ENCODE measurements at places on chromosomes 2 and 18.

DNA sequence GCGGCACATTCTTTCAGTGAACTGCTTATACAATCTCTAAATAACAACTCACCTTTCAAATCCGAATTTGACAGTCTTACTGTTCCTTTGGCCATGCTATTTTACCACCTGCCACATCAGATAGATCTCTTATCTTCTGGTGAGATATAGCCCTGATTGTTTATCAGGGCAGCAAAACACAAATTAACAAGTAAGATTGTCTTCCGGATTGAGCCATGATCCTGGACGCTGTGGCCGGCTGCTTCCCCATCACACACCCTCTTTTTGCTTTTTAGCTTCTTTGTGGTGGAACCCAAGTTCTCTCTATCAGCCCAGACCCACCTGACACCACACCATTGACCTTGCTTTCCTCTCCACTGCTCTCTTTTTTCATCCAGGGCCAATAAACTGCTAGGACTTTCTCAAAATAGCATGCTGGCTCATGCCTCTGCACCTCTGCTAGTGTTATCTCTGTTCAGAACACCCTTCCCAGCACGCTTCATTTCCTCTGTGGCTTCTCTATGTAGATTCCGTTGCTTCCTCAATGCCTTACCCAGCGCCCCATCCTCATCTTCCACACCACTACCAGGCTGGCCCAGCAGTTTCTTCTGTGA is 111.8 kb upstream of the CNTNAP5 start:
- DNase-seq, result no peak

DNA sequence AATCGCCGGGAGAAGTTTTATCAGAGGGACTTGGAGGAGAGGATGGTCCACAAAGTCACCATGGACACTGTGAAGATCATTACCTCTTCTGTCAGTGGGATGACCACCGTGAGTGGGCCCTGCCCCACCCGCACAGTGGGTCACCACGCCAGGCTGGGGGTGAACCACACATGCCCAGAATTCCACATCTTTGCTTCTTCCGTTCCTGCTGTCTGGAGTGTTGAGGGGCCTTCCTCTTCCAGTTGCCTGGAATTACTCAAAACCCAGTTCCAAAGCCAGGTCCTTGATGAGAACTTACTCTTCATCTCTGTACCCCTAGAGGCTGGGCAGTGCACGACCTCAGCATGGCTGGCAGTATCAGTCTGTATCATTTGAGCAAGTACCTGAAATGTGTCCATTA is 22.1 kb downstream of the MROH2A start:
- no peak for DNase-seq

DNA sequence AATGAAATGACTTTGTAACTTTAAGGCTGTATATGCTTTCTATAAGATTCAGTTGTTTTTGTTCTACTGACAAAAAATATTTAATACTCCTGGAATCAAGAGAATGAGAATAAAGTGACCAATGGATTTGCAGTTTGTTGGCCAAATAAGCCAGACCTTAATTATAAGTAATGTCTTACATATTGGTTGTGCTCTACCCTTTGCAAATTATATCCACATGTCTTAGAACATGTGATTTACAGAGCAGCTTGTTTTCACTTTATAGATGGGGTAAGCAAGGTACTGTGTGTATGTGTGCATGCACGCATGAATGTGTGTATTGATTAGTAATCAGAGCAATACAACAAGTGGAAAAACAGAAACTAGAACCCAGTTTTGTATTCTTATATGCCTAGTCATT is 59.1 kb downstream of the RMDN2 start:
- no peak for DNase-seq

DNA sequence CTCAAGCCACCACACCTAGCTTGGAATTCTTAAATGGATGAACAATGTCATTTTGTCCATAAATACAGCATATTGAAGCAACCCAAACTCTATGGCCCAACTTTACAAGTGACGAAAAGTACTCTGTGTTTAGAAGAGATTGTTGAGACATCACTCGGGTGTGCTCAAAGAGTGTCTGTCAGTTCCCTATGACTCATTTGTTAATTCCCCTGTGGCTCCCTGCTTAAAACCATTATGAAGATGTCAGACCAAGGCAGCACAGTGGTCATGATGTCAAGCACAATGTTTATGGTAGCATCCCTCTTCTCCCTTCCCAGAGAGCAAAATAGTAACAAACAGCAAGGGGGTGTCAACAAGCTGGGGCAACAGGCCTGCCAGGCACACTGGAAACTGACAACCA is 3.0 kb downstream of the LYG1 start:
- no peak for DNase-seq

GRCh38 chr18:66557091-66557490 is 46.8 kb downstream of the CDH19 start:
- no peak for DNase-seq

GRCh38 chr18:42509750-42510415 is 554.8 kb downstream of the PIK3C3 start:
- DNase-seq, result no peak

DNA sequence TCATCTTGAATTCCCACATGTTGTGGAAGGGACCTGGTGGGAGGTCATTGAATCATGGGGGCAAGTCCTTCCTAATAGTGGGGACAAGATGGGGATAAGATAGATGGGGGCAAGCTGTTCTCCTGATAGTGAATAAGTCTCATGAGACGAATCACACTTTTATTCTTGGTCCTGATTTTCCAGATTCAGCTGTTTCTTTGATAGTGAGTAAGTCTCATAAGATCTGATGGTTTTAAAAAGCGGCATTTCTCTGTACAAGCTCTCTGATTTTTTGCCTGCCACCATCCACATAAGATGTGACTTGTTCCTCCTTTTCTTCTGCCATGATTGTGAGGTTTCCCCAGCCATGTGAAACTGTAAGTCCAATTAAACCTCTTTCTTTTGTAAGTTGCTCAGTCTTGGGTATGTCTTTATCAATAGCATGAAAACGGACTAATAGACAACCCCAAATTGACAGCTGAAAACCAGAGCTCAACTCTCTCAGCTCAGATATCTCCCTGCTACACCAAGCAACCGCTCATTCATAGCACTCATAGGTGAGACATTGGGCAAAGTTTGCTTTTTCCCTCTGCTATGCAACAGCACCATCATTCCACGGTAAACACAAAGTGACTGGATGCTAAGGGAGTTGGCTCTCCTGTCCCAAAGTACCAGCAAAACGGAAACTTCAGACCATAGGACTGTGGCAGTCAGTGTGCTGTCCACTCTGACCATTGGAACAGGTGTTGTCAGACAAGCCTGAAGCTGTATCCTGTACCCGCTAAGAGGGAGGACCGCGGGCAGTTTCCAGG is 44.9 kb upstream of the TBC1D8 start:
- no peak for DNase-seq

GRCh38 chr2:10240911-10241610 is 61.6 kb upstream of the HPCAL1 start:
- no peak for DNase-seq
